ENCODE measurements at places on chromosomes 4 and X.

GRCh38 chr4:15655223-15656037 is at the start of gene FBXL5:
FBXL5 (minus strand) TSS chr4:15655357; CDS start chr4:15655287, 70 bp downstream.
- peak; percentile 89 for DNase-seq

DNA sequence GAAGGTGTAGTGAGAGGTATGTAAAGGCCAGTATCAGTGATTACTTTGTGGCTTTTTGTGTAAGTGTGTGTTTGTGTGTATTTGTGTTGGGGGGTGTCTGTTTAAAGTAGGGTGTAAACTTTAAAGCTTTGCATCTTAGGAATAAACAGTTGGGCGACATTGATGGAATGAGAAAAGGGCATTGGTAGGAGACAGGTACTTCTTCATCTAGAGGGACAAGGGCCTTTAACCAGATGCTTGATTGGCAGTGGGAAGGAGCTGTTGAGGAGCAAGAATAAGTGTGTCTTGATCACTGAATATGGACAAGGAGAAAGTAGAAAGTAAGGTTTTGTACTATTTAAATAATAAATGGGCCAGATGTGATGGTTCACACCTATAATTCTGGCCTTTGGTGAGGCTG is 48.8 kb downstream of the RAPGEF2 start:
- DNase-seq: no peak

DNA sequence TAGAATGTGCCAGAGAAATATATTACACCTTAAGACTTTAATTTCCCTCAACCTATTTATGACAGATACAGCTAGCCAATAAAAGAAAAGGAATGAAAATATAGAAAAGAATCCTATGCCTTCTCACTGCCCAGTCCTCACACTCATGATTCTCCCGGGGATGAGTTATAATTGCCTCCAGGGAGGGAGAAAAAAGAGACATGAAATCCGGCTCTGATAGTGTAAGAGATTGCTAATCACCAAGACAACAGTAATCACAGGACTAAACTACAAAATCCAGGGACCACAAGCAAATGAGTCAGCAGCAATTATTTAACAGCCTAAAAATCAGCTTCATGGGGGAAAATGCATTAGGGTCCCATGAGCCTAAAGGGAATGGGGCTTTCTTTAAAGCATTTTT is 95.9 kb upstream of the DUSP21 start:
- no peak for DNase-seq

DNA sequence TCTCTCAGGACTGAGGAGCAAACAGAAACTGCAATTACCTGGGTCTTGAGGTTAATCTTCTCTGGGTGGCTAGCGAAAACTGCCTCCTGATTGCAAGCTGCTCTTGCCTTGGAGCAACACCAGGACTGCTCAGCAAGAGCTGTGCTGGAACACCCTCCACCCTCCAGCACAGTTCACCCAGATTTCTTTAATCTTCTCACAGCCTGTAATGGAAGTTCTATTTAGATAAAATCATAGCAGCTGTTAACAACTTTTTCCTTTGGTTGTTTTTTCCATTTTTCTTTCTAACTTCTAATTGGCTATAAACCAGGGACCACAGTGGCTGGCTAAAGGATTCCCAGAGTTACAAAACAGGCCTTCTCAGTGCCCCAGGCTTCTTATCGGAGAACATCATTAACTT is 36.3 kb downstream of the OPHN1 start:
- DNase-seq: no peak

GRCh38 chr4:78356251-78356786 is 195.3 kb upstream of the ANXA3 start:
- no peak for DNase-seq

DNA sequence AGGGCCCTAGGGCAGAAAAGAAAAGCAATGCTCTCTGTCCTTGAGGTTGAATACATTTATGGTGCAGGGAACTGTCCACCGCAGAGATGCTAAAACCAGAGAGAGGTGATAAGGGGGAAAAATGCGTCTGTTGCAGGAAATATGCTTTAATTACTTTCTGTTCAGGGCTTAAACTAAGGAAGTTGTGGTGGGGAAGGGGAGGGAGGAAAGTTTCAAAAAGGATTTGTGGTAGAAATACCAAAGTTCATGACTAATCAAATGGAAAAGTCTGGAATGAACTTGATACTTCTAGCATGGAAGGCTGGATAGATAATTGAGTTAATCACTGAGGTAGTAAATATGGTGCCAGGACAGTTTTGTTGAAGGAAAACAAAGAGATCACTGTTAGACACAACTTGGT is 99.0 kb downstream of the ASB9 start:
- peak; percentile 0 for DNase-seq

- DNase-seq: no peak
Observed at GRCh38 chr4:41989994-41990364, 351 bp upstream of the SLC30A9 start.

GRCh38 chrX:12994321-12994720 is 19.4 kb downstream of the TMSB4X start:
- DNase-seq: no peak

- DNase-seq: no peak
Observed at GRCh38 chr4:73853718-73854473, 800 bp downstream of the PF4V1 start.

DNA sequence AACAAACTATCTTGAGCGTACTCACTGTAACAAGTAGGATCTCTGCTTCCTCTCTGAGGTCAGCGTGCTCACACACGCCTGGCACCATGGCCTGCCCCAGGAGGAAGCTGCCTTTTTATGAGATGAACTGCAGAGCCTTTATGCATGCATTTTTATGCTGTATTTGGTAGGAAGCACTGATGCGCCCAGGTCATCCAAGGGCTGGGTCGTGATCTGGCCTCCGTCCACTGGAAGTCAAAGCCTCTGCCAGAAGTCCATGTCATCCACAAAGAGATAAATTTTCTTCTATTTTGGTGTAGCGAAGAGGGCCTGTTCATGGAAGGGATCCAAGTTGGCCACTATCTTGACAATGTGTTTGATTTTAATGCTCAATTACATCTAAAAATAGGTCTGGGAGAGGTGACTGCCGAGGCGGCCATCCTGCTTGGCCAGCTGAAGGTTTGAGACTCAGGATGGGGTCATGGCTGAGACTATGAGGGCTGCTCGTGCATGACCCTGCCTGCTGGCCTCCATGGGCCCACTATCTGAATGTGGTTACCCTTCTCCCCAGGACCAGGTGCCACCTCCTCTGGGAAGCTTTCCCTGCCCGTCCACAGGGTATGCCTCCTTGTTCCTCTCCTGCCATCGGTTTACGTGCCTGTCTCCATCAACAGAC is 50.3 kb downstream of the HTRA3 start:
- DNase-seq: no peak

GRCh38 chrX:10769696-10770619 is 149.6 kb upstream of the MID1 start:
- no peak for DNase-seq

DNA sequence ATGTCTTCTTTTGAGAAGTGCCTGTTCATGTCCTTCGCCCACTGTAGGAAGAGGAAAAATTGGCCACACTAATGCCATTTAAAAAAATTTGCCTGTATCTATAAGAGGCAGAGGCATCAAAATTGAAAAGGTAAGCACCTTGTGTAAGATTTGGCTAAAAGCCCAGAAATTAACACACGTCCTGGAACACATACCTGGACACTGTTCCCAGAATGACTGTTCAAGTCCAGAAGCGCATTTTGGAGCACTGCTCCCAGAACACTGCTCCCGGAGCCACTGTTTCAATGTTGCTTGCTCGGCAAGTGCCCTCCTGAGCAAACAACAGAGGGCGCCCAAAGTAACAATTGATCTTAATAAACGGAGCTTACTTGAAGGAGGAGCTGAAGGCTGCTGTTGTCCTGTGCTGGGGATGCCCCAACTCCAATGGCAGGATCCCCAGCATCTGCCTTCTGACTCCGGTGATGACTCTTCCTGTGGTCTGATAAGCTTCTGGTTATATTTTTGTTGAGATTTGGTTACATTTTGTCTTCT is 1958.6 kb downstream of the C4orf33 start:
- DNase-seq: no peak

- DNase-seq: no peak
Observed at GRCh38 chrX:128928636-128929035, 594.7 kb downstream of the SMARCA1 start.
